Fibroblast of mammary gland (primary cell): ENCODE measurements at places on chromosomes 16 and 17.

DNA sequence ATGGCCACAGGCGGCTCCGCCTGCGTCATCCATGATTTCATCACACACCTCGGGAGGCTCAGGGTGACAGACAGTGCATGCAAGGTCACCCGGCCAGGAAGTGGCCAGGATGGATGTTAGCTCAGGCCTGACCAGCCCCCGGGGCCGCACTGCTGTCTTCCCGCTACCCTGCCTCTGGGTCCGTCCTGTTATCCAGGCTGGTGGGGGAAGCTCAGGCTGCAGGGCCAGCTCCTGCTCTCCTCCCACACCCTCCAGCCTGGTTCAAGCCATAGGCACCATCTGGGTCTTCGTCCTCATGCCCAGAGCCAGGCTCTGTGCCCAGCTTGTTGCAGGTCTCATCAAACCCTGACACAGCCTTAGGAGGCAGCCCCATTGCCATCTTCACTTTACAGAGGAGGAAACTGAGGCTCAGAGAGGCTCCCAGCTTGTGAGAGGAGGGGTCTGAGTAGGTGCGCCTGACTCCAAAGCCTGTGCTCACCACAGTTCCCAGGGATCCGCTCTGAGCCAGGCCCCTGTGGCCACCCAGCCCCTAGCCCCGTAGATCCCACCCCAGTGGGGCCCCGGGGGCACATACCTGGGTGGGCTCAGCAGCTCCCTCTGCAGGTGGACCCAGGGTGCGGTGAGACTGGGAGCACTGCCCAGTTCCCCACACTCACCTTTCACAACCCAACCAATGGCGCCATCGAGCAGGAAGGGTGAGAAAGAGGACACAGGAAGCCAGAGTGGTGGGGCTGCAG, 412 bp upstream of the ADGRG3 start:
- DNase-seq, result peak; percentile 52

DNA sequence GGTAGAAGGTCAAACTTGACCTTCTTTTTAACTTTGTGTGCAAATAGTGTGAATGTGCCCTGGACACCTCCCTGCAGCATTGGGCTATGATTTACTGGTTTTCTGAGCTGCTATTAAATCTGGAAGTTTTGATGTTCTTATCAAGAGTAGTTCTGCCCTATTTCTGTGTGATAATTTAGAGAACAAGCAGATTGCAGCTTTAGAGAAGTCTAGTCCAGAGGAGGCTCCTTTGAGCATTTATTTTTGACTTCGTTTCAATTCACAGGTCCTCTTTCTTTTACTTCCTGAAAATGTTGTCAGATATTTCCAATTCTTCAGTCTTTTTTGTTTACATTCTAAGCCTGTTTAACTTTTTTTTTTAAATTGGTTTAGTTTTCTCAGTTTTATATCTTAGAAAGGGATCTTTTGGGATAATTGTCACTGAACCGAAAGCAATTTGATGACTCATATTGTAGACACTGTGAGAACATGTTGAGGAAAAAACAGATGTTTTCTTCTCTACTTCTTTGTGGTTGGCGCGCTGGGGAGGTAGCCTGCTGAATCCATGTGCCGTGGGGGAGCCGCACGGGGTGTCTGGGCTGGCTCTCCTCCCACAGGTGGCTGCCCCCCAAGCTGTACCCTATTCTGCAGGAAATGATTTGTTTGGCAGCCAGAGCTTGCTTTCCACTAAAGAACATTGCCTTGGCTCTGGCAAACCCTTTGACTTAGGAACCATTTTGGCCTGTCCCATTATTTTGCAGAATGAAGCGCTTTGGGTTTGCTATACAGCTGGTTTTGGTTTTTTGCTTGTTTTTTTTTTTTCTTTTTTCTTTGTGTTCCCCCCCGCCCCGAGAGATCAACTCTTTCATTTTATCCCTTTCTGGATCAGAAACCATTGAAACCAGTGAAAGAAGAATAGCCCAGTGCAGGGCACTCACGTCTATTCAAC, 53.4 kb downstream of the MFSD11 start:
- DNase-seq, result peak; percentile 54

- no peak for DNase-seq
Measured at GRCh38 chr16:50304467-50305440, 38.4 kb downstream of the ADCY7 start.

DNA sequence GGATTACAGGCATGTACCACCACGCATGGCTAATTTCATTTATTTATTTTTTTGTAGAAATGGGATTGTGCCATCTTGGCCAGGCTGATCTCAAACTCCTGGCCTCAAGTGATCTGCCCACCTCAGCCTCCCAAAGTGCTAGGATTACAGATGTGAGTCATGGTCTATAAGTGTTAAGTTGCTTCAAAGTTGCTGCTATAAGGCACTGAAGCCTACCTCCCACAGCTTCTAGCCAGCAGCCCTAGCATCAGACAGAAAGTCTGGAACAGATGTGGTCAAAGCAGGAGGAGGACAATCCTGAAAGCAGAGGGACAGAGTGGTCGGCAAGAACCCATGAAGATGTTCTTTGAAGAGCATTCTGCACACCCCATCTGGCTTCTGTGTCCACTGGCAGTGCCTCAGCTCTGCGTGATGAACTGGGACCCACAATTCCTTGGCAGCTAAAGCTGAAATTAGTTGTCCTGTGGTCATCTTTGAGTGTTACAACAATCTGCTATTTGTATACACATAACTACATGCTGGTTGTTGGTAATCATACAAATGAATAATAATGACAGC, 11.2 kb downstream of the MAP3K14 start:
- peak; percentile 76 for DNase-seq

DNA sequence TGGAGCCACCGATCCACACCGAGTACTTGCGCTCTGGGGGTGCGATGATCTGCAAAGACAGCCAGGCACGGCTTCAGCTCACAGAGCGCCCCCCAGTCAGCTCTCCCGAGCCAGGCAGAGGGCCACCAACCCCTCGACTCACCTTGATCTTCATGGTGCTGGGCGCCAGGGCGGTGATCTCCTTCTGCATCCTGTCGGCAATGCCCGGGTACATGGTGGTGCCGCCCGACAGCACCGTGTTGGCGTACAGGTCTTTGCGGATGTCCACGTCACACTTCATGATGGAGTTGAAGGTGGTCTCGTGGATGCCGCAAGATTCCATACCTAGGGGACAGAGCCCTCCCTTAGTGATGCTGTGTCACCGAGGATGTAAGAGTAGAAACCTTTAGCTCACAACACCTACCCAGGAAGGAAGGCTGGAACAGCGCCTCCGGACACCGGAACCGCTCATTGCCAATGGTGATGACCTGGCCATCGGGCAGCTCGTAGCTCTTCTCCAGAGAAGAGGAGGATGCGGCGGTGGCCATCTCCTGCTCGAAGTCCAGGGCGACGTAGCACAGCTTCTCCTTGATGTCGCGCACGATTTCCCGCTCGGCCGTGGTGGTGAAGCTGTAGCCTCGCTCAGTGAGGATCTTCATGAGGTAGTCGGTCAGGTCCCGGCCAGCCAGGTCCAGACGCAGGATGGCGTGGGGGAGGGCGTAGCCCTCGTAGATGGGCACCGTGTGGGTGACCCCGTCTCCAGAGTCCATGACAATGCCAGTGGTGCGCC, 1.6 kb downstream of the ACTG1 start:
- no peak for DNase-seq

DNA sequence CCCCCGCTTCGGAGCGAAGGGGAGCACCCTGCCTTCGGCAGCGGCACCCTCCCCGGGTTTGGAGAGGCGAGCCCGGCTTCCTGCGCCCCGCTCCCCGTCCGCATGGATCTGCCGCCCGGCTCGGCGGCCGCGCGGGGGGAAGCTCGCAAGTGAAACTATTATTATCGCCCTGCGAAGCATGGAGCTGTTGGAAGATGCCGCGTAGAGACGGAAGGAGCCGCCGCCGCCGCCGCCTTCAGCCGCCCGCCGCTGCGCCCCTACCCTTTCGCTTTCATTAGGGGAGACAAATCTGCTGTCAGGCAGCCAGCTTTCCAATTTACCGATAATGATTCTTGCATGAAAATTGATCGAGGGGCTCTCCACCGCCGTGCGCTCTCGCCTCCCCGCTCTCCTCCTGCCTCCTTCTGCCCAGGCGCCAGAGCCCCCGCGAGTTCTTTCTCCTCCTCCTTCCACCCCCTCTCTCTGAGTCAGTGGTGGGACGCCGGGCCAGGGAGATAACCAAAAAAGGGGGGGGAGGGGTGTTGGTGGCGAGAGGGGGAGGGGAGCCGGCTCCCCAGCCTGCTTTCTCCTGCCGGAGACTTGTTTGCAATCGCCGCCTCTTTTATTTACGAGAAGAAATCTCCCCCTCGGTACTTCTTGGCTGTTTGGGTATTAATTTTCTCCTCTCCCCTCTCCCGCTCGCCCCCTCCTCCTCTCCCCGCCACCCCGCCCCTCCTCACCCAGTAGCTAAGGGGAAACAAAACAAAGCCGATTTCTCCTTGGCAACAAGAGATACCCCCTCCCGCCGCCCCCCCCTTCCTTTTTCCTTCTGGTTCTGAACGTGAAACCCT, 58.0 kb upstream of the GSE1 start:
- DNase-seq, result peak; percentile 70

GRCh38 chr16:66489385-66489784, 60.5 kb downstream of the TK2 start:
- DNase-seq, result no peak

GRCh38 chr16:86914876-86915717, 336.7 kb downstream of the FOXL1 start:
- no peak for DNase-seq

DNA sequence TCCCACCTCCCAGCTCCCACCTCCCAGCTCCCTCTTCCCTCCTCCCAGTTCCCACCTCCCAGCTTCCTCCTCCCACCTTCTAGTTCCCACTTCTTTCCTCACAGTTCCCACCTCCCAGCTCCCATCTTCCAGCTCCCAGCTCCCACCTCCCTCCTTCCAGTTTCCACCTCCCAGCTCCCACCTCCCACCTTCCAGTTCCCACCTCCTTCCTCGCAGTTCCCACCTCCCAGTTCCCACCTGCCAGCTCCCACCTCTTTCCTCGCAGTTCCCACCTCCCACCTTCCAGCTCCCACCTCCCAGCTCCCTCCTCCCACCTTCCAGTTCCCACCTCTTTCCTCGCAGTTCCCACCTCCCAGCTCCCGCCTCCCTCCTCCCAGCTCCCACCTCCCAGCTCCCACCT, 10.4 kb upstream of the MC1R start:
- no peak for DNase-seq

- DNase-seq, result no peak
Measured at GRCh38 chr17:82408288-82408937, 9.7 kb upstream of the HEXD start.

GRCh38 chr17:30557916-30558685, 80.9 kb downstream of the GOSR1 start:
- peak; percentile 25 for DNase-seq

DNA sequence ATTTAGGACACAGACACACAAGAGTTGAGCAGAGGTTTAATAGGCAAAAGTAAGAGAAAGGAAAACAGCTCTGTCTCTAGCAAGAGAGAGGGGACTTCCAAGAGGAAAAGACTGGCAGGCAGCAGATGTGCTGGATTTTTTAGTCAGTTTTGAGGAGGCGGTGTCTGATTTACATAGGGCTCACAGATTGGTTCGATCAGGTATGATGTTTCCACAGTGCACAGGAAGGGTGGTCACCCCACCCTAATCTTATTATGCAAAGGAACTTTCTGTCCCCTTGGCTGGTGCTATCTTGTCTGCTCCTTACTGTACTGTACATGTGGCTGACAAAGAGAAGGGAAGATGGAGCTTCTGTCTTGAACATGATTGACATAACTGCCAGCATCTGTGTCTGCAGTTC, 25.3 kb downstream of the BFAR start:
- DNase-seq, result no peak

GRCh38 chr17:27290916-27291598, 2.9 kb upstream of the WSB1 start:
- no peak for DNase-seq

DNA sequence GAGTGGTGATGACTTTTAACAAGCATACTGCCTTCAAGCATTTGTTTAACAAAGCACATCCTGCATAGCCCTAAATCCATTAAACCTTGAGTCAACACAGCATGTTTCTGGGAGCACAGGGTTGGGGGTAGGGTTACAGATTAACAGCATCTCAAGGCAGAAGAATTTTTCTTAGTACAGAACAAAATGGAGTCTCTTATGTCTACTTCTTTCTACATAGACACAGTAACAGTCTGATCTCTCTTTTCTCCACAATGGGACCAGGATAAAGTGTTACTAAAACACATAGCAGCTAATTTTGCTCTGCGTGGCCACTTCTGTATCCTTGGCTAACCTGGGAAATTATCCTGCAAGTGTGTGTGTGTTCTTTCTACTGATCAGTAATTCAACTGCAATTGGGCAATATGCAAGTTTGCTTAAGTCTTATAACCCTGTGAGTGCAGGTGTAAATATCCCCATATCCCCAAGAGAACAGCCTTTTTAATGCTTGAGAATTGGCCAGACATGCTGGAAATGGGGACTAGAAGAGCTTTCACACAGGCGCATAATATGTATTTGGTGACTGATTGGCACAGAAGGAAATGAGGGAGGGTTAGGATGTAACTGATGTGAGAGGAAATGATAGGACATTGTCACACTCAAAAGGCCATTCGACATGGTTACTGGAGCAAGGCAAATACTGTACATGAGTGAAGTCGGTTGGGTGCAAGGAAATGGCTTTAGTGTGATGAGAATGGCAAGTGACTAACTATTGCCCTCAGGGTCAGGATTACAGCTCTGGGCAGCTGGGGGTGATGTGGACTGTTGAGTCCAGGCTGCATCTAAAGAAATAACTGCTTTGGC, 10.8 kb upstream of the ANKS4B start:
- no peak for DNase-seq

- no peak for DNase-seq
Measured at GRCh38 chr16:68469796-68470460, 21.6 kb upstream of the SMPD3 start.

GRCh38 chr17:37405955-37406634, 541 bp downstream of the ACACA start:
- peak; percentile 12 for DNase-seq

DNA sequence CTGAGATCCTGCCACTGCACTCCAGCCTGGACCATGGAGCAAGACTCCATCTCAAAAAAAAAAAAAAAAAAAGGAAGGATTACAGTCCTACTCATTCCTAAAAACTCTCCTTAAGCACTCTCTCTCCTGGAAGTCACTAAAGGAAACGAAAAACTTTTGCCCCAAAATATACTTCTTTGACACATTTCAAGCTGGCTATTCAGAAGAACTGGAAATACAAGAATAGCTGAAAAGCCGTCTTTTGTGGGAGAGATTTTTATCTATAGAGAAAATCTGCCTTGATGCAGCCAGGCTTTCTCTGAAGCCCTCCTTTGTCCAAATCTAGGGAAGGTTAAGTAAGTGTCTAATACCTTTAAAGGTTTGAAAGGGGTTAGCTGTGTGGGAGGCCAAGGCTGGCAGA, 16.9 kb upstream of the MARVELD3 start:
- no peak for DNase-seq

DNA sequence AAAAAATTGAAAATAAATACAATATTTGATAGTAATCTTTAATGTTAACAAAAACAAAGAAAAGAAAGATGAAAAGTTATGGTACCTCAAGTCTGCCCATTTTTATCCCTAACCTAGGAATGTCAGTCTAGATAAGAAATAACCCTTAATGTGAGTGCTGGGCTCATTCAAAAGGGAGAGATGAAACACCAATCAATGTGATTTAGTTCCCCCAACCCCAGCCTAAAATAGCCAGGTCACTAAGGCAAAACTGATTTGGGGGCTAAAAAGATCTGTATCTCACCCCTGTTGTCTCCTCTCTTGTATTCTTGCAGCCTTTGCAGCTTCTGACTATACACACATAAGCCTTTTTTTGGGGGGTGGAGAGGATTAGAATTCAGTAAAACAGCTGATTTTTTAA, 3.2 kb upstream of the IGF2BP1 start:
- no peak for DNase-seq

GRCh38 chr16:22375117-22375962, 921 bp upstream of the CDR2 start:
- DNase-seq, result no peak

GRCh38 chr17:36142235-36142634, 34.2 kb downstream of the TBC1D3B start:
- DNase-seq, result no peak
